Activated naive CD4-positive, alpha-beta T cell treated with anti-CD3 and anti-CD28 coated beads for 36 hours (primary cell): ENCODE measurements at places on chromosomes 2 and 18. TPM values are rescaled to one million over a fixed set of nuclear protein-coding genes. Genes with fewer than 3 reads are reported as not detected.

DOK6 gene
- total RNA-seq, result not detected

TGFA gene
- total RNA-seq, result 0.33 TPM

CBLN2 gene
- total RNA-seq, result not detected

GRCh38 chr18:57748770-57749603 is 54.1 kb downstream of the ATP8B1 start:
- no peak overlapping the region for H3K4me3 ChIP-seq
- peaks cover 3% of the 10 kb centered on the region for H3K4me1 ChIP-seq
- H3K27me3 ChIP-seq, result no peaks in the 10 kb centered on the region
- no peak overlapping the region for H3K27ac ChIP-seq
- DNase-seq, result no peak

KCNS3 gene
- 0.22 TPM for total RNA-seq

- no peaks in the 10 kb centered on the region for H3K36me3 ChIP-seq
- no peaks in the 10 kb centered on the region for H3K4me1 ChIP-seq
- no peak for DNase-seq
- H3K4me3 ChIP-seq, result no peak overlapping the region
Measured at GRCh38 chr2:133591164-133591563, 22.9 kb upstream of the NCKAP5 start.

DNA sequence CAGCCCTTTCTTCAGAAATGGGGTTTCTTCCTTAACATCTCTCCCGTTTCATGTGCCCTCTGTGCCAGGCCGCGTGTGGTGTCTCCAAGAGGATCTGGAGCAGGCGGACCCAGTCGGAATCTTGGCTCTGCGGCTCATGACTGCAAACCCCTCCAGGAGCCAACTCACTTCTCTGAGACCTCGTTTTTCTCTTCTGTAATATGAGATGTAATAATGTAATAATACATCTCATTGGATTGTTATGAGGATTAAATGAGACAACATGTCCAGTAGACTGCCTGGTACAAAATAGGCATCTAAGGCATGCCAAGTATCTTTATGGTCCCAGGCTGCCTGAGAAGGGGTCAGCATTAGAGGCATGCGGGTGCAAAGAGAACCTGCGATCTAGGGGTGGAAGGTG is 221.3 kb upstream of the REV1 start:
- no peak overlapping the region for H3K27ac ChIP-seq
- no peaks in the 10 kb centered on the region for H3K4me1 ChIP-seq
- H3K4me3 ChIP-seq, result no peak overlapping the region
- peaks cover 1% of the 10 kb centered on the region for H3K36me3 ChIP-seq

DNA sequence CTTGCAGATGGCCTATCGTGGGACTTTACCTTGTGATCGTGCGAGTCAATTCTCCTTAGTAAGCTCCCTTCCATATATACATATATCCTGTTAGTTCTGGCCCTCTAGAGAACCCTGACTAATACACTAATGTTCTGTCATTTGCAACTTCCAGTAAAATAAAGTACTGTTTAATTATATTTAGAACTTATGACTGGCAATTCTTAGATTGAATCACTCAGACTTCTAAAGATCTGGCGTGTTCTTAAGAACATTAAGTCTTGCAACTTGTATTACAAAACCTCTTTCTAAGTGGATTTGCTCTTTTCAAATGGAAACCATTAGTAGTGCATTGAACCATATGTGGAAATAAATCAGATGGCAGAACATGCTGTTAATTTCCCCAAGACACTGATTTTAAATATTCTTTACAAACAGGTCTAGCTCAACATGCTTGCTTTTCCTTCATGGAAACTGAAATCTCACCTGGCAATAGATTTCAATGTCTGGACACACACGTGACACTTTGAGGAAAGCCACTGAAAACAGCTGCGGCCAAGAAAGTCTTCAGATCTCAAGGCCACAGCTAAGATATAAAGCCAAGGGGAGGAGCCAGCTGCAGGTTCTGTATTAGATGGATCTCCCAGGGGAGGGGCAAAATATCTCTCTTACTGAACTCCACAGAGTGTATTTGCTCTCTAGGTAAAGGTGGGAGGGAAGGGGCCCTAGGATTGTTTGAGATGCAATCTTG is 50.6 kb downstream of the PMAIP1 start:
- no peaks in the 10 kb centered on the region for H3K27me3 ChIP-seq
- peaks cover 20% of the 10 kb centered on the region for H3K4me1 ChIP-seq
- H3K4me3 ChIP-seq, result no peak overlapping the region
- no peaks in the 10 kb centered on the region for H3K36me3 ChIP-seq
- peak; percentile 18 for DNase-seq

DNA sequence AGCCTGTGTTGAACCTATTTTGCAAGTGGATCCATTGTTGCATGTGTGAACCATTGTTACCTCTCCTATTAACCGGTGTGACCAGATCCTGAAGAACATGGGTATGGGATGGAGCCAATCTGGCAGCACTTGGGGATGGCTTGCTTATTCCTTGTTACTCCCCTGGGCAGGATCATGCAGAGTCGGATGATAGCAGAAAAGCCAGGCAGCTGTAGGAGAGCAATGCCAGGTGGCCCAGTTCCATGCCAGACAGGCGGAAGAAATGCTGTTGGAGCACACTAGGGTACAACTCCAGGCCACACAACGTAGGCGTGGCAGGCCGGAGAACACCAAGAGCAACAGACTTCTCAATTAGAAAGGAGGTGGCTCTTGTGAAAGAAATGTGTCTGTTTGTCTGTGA is 16.3 kb upstream of the MYO1B start:
- H3K27ac ChIP-seq, result no peak overlapping the region
- no peaks in the 10 kb centered on the region for H3K36me3 ChIP-seq
- no peak for DNase-seq
- no peaks in the 10 kb centered on the region for H3K4me1 ChIP-seq

GRCh38 chr2:172242471-172242870 is 139.8 kb upstream of the DLX2 start:
- H3K36me3 ChIP-seq, result no peaks in the 10 kb centered on the region
- H3K4me1 ChIP-seq, result peaks cover 14% of the 10 kb centered on the region
- no peak overlapping the region for H3K4me3 ChIP-seq
- no peak overlapping the region for H3K27ac ChIP-seq

- H3K27me3 ChIP-seq, result no peaks in the 10 kb centered on the region
- no peak overlapping the region for H3K27ac ChIP-seq
- H3K4me1 ChIP-seq, result no peaks in the 10 kb centered on the region
Measured at GRCh38 chr2:150320608-150321007, 166.9 kb downstream of the RND3 start.

IFT172 gene
- total RNA-seq, result 12.7 TPM

ACADL gene
- not detected for total RNA-seq

GRCh38 chr2:109721626-109722025 is 72.5 kb upstream of the RGPD5 start:
- H3K4me3 ChIP-seq, result no peak overlapping the region
- H3K36me3 ChIP-seq, result no peaks in the 10 kb centered on the region
- DNase-seq, result no peak
- H3K4me1 ChIP-seq, result no peaks in the 10 kb centered on the region
- peaks cover 16% of the 10 kb centered on the region for H3K27me3 ChIP-seq

- no peak overlapping the region for H3K27ac ChIP-seq
- no peaks in the 10 kb centered on the region for H3K27me3 ChIP-seq
- no peak overlapping the region for H3K4me3 ChIP-seq
- DNase-seq, result no peak
- no peaks in the 10 kb centered on the region for H3K4me1 ChIP-seq
- H3K36me3 ChIP-seq, result peaks cover 20% of the 10 kb centered on the region
Measured at GRCh38 chr2:23745068-23745725, 181.7 kb downstream of the ATAD2B start.

ZNF532 gene
- total RNA-seq, result 4.0 TPM

BOLL gene
- not detected for total RNA-seq

- peak; percentile 22 for DNase-seq
- H3K27ac ChIP-seq, result no peak overlapping the region
- no peaks in the 10 kb centered on the region for H3K36me3 ChIP-seq
- peaks cover 9% of the 10 kb centered on the region for H3K4me1 ChIP-seq
- H3K27me3 ChIP-seq, result no peaks in the 10 kb centered on the region
- no peak overlapping the region for H3K4me3 ChIP-seq
Measured at GRCh38 chr18:23837591-23837990, 148.3 kb downstream of the LAMA3 start.
